ENCODE measurements at places on chromosomes 2 and 18.

DNA sequence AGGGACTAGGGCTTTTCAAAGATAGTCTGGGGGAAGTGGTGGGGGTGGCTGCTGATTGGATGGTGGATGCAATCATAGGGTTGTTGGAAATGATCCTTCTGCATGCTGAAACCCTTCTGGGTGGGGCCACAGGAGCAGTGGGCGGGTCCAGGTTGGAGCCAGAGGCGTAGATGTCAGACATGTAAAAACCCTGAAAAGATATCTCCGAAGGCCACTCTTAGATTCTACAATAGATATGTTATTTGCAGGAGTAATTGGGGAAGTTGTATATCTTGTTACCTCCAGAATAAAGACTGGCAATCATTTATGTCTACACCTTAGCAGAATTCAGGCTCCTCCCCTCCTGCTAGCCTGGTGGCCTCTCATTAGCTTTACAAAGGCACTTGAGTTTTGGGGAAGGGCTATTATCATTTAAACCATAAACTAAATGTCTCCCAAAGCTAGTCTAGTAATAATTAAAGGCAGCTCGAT is 8.2 kb upstream of the FAM98A start:
- no peak for DNase-seq

- DNase-seq: no peak
Observed at GRCh38 chr2:132902626-132903025, 232.6 kb upstream of the LYPD1 start.

DNA sequence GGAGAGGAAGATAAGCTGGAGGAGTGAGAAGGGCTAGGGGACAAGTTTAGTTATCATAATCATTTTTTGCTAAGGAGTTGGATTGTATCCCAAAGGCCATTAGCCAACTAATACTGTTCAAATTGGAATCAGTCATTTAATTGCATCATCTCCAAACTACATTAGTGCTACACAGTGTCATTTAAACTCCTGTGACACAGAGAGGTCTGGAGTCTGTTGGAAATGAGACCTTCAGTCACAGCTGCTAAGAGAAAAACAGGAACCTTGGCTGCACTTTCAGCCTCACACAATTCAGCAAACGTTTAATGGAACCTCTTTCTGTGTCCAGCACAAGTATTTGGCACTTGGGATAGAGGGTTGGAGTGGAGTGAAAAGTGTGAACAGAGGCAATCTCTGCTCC is 175.5 kb upstream of the MGAT5 start:
- DNase-seq: no peak

DNA sequence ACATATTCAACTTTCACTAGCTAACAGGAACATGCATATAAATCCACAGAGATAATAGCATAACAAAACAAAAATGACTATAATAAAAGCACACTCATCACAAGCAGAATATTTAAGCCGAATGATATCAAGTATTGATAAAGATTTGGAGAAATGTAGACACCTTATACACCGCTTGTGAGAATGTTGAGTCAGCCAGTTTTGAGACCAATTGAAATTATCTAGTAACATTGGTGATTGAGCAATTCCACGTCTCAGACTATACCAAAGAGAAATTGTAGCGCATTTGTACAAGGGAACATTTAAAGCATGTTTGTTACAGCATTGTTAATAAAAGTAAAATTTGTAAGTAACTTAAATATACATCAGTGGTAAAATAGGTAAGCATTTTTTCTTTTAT is 402.9 kb upstream of the FIGN start:
- DNase-seq: no peak

DNA sequence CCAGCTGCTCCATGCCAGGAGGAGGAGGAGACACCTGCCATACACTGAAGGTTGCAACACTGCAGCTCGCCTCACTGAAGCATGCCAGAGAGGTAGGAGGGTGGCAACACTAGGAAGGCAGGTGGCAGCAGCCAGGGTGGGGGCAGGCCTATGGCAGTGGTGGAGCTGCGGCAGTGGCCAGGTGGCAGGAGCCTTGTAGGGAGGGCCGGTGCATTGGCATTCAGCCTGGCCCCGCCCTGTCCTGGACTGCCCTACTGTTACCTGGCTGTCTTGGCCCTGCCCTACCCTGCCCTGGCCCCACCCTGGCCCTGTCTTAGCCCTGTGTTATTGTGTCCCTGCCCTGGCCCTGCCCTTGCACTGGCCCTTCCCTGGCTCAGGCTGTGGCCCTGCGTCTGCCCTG is 7.4 kb upstream of the ANKRD62 start:
- no peak for DNase-seq

DNA sequence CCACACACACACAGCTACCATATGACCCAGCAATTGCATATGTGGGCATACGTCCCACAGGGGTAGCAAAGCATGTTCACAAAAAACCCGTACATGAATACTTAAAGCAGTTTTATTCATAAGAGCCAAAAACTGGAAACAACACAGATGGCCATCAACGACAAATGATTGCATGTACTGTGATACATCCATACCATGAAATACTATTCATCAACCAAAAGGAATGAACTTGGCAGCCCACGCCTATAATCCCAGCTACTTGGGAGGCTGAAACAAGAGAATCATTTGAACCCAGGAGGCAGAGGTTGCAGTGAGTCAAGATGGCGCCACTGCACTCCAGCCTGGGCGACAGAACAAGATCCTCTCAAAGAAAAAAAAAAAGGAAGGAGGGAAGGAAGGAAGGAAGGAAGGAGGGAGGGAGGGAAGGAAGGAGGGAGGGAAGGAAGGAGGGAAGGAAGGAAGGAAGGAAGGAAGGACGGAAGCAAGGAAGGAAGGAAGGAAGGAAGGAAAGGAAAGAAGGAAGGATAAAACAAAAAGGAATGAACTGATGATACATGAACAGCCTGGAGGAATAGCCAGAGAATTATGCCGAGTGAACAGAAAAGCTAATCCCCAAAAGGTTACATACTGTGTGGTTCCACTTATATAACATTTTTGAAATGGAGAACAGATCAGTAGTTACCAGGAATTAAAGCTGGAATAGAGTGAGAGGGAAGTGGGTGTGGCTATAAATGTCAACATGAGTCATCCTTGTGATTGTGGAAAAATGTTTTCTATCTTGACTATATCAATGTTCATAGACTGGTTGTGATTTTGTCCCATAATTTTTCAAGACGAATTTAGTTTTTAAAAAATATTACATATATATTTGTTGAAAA is 19.6 kb upstream of the YPEL5 start:
- DNase-seq: no peak

DNA sequence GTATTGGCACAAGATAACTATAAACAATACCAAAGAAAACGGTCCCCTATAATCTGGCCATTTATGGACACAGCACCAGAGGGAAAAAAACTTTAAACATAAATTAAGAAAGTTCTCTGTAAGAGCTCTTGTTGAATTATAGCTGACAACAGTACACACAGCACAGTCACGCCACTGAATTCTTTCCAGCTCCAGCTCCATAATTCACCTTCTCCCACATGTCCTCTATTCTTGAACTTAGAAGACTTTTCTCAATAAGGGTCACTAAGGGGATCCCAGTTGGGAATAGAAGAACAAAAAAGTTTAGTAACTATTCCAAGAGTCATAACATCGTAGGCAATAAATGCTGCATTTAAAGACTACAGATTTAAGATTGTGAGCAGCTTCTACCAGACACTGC is 124.6 kb upstream of the CYP1B1 start:
- DNase-seq: no peak

DNA sequence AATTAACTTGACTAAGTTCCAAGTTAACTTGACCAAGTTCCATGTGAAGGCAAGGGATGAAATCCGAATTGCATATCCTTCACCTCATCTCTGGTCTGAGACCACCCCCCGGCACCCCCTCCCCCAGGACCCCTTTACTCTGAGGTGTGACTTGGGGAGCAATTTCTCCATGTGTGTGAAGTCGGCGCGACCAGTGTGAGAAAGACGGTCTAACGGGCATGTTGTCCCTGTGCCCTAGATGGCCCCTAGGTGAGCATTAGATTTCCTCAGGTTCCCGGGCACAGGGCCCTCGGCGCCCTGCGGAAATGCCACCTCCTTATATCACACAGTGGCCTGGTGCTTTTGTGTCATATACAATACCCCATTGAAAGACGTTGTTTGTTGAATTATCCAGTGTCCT is 137.1 kb downstream of the CTIF start:
- no peak for DNase-seq

- no peak for DNase-seq
Observed at GRCh38 chr2:196390243-196391148, 219.1 kb upstream of the STK17B start.

DNA sequence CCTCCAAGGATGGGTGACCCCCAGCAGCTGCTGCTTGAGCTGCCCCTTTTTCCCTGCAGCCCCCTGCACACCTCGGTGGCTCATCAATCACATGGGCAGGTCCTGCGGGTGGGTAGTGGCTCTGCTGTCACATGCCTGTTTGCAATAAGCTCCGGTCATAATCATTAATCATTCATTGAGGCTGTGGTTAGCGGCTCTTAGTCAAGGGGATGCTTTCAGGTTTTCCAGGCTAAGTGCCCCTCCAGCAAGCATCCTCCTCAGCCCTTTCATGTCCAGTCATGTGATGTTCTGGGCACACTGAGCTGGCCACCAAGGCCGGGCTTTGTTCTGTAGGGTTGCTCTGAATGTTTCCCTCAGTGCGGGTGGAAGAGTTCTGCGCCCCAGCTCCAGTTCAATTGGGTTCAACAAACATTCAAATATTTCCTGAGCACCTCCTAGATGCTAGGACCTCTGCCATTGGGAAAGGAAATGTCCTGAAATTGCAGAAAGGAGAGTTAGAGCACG is 96.4 kb upstream of the LDAH start:
- no peak for DNase-seq

- no peak for DNase-seq
Observed at GRCh38 chr2:71877636-71878035, 270.0 kb downstream of the CYP26B1 start.

DNA sequence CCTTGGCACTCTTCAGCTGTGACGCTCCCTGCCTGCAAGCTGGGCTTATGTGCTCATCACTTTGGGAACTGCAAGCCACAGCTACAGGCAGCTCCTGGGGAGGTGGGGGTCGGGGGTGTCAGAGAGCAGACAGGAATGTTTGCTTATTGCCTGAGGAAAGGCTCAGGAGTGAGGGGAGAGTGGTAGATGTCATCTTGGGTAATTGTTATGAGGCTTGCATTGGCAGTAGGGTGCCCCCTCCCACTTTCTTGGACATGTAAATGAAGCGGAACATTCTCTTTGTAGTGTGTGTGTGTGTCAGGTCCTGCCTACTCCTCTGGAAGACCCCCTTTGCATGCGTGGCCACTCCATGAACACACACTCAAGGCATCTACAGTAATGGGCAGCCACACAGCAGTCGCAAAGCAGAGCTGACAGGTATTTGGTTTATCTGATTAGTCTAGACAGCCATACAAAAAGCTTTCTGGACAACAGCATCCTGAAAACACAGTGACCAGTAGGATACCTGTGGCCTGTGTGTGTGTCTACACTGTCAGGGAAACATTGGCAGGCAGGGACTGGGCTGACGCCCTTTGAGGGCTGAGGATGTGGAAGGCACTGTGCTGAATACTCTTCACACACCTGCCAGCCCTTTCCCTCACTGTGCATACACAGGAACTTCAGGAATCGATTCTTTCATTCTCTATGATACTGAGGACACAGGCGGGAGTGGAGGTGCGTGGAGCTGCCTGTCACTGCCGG is 17.1 kb upstream of the MC2R start:
- DNase-seq: no peak

DNA sequence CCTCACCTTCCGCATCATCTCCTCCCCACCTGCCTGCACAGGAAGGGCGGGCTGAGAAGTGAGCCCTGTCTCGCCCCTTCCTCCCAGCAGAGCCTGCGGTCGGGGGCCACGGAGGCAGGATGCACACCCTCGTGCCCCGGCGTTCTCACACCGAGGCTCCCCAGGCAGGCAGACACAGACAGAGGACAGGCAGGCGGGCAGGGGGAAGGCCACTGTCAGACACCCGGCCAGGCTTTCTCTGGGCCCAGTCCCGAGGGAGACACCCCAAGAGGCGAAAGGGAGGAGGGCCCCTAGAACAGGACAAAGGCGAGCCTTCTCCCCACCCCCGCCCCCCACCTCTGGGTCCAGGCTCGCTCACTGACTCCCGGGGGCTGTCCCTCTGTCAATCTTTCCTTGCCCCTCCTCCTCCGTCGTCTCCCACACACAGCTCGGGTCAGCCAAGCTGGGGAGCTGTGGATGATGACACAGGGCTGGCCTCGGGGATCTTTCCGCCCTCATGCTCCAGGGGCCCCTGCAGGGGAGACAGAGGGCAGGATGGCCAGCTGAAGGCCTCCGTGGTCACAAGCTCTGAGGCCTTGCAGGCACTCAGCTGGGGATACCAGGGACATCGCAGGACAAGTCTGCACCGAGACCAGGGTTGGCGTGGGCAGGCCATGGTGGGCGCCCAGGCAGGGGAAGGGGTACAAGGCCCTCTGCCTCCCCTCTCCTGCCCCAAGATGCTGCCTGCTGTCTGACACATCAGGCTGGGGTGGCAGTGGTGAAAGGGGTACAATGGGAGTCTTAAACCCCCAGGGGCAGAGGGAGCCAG is 24.9 kb downstream of the BIN1 start:
- DNase-seq: no peak

DNA sequence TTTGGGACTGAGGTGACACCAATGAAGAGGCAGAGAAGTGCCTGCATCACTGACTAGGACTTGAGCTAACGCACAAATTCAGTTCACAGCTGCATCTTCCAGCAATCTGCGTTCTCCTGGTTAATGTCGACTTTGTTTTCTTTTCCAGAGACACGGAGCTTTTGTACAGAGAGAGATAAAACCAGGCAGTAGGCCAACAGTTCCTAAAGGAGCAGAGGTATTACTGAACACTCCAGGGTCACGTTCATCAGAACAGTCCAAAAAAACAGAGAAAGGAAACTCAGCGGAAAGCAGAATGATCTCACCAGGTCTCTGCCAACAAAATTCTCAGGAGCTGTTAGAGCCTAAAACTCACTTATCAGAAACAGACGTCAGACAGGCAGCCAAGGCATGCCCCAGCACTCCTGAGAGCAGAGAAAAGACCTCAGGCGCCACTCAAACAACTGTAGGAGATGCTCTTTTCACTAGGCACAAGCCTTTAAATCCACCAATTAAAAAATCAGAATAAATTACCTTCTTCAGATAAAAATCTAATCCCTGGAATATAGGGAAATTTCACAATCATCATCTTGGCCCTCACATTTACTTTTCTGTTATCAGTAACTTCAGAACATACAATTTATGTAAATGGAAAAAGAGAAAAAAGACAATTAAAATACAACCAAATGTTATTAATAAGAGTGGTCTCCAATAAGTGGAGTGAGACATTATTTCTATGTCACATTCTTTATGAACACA is 95.9 kb upstream of the SPTBN1 start:
- DNase-seq: no peak

- no peak for DNase-seq
Observed at GRCh38 chr18:55419132-55419946, 168.7 kb downstream of the TCF4 start.

- DNase-seq: peak; percentile 13
Observed at GRCh38 chr2:30026091-30027055, 105.0 kb upstream of the ALK start.

DNA sequence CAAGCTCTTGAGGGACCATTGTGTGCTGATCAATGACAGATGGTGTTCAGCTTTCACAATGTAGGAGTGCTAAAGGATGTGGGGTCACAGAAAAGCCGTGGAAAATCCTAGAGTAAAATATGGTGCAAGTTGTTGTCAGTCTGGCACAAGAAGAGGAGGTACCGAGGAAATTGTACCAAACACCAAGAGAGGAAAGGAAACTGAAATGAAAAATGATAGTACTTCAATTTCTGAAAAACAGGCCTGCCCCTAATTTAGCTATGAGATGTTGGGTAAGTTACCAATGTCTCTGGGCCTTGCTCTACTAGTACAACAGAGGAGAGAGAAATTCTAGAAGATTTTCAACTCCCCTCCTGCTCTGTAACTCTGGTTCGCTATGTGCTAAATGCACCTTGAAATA is 78.8 kb upstream of the PELI1 start:
- no peak for DNase-seq

All from T1000 (cell line).